Left renal pelvis (tissue), 4 donors: ENCODE measurements at places on chromosomes 11 and 22. TPM values are rescaled to one million over a fixed set of nuclear protein-coding genes. Genes with fewer than 3 reads are reported as not detected.

The OR51B4 gene
- polyA plus RNA-seq, result not detected

The TCN2 gene
- 44.6 TPM for polyA plus RNA-seq

GRCh38 chr11:28338371-28338770 is 230.2 kb downstream of the METTL15 start:
- DNase-seq, result no peak

The OR51B2 gene
- not detected for polyA plus RNA-seq

The NCAM1 gene
- polyA plus RNA-seq, result 78.7 TPM

GRCh38 chr11:69053169-69053477 is 4.4 kb downstream of the TPCN2 start:
- no peak for DNase-seq

The GGT1 gene
- 39.8 TPM for polyA plus RNA-seq
